Fibroblast of lung (primary cell): ENCODE measurements at places on chromosomes 2 and 18. TPM values are rescaled to one million over a fixed set of nuclear protein-coding genes. Genes with fewer than 3 reads are reported as not detected.

NPC1 gene
- total RNA-seq, result 129 and 204 TPM in 2 replicates

GRCh38 chr2:179443180-179443579 lies 178.5 kb upstream of the SESTD1 start:
- H3K4me3 ChIP-seq, result no peak overlapping the region
- no peaks in the 10 kb centered on the region for H3K36me3 ChIP-seq
- DNase-seq, result no peak
- no peak overlapping the region for H3K27ac ChIP-seq
- H3K4me1 ChIP-seq, result peaks cover 2% of the 10 kb centered on the region
- H3K27me3 ChIP-seq, result no peaks in the 10 kb centered on the region

GPBAR1 gene
- under 0.01 TPM in 1 of 2 replicates, not detected in the other for total RNA-seq

SLC5A7 gene
- total RNA-seq, result not detected in 2 replicates

MAP2 gene
- total RNA-seq, result 15.7 and 51.0 TPM in 2 replicates
